ENCODE measurements at places on chromosomes 16 and 17.

- no peak for DNase-seq
These were observed 45.2 kb downstream of the MYO1D start for GRCh38 chr17:32831627-32832243.

GRCh38 chr16:64008131-64008530 is 1113.7 kb downstream of the CDH11 start:
- DNase-seq: no peak

DNA sequence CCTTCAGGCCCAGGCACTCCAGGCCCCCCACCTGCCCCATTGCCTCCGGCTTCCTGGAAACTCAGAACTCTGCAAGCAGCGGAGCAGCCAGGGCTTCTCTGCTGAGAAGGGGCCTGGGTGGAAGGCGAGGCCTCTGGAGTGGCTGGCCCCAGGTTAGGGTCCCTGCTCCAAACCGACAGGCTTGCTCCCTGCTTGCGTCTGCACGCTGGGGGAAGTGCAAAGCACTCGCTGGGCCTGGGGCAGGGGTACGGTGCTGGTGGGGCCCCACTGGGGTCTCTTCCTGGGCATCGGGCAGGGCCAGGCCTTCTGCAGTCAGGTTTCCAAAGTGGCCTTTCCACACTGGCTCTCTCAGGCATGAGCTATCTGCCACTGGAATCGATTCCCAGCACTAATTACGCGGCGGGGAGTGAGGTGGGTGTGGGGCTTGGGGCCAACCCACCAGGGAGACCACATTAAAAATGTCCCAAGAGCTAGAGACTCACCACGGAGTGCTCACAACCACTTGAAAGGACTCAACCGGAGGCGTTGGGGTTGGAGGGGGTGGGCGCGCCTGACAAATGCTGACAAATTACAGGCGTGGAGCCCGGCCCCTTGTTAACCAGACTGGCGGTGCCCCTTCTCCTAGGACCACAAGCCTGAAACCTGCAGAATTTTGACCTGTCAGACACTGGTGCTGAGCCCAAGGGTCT is 17.9 kb downstream of the FAM83G start:
- DNase-seq: no peak

GRCh38 chr17:35879773-35880654 is at the start of gene CCL5:
TSS of gene CCL5 (minus strand) at chr17:35880360.
- no peak for DNase-seq

DNA sequence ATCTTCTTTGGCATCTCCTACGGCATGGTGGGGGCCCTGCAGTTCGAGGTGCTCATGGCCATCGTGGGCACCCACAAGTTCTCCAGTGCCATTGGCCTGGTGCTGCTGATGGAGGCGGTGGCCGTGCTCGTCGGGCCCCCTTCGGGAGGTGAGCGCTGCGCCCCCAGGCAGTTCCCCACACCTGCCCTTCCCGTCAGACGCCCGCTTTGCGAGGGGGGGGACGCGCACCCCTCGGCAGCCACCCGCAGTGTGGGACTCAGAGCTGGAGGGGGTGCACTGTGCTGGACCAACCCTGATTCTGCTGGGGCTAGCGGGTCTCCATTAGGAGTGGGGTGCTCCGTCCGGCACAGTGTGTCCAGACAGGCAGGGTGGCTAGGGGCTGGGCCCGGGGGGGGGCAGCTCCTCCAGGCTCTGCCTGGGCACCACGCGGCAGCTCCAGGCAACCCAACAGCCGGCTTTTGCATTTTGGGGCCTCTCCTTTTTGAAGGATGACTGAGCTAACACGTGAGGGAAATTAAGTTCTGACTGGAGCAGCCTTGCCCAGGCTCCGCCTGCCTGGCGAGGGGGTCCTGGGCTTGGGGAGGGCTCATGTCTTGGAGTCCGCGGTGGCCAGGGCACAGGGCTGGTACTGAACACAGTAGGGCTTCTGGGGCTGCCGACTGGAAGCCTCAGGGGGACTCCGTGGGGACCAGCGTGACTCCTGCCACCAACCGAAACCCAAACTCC is 9.1 kb downstream of the SLC16A3 start:
- no peak for DNase-seq

DNA sequence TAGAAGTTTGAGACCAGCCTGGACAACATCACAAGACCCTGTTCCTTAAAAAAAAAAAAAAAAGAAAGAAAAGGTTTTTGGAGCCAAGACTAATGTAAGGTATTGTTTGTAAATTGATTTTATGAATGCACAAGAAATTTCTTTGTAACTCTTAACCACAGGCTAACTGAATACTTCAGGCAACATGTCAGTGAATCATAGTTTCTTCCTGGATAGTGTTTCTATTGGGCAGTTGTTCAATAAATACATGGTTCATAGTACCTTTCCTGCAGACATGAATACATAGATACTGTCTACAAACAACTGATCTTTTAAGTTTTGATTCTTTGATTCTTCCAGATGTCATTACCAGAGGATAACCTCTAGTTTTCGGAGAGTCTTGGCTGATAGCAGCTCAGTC is 11.6 kb downstream of the DDX42 start:
- DNase-seq: no peak

DNA sequence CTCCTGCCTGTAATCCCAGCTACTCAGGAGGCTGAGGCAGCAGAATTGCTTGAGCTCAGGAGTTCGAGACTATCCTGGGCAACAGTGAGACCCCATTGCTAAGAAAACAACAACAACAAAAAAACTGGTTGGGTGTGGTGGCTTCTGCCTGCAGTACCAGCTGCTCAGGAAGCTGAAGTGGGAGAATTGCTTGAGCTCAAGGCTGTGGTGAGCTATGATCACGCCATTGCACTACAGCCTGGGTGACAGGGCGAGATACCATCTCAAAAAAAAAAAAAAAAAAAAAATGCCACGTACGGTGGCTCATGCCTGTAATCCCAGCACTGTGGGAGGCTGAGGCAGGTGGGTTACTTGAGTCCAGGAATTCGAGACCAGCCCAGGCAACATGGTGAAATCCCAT is 34.1 kb downstream of the NME2 start:
- DNase-seq: no peak

- no peak for DNase-seq
These were observed 24.1 kb upstream of the ADORA2B start for GRCh38 chr17:15920758-15921239.

GRCh38 chr16:30740364-30741251 is 7.6 kb upstream of the PHKG2 start:
- no peak for DNase-seq

- no peak for DNase-seq
These were observed 104.3 kb upstream of the DNAH9 start for GRCh38 chr17:11493936-11494335.

GRCh38 chr17:37519251-37519985 is 29.7 kb downstream of the DUSP14 start:
- DNase-seq: no peak

GRCh38 chr17:28033972-28034714 is 8.3 kb upstream of the NLK start:
- no peak for DNase-seq

GRCh38 chr17:45091778-45092425 is 30.8 kb downstream of the NMT1 start:
- no peak for DNase-seq

GRCh38 chr16:66899945-66900710 is 18.6 kb downstream of the CDH16 start:
- DNase-seq: no peak

GRCh38 chr17:57853695-57854094 is 3.9 kb upstream of the MRPS23 start:
- no peak for DNase-seq

DNA sequence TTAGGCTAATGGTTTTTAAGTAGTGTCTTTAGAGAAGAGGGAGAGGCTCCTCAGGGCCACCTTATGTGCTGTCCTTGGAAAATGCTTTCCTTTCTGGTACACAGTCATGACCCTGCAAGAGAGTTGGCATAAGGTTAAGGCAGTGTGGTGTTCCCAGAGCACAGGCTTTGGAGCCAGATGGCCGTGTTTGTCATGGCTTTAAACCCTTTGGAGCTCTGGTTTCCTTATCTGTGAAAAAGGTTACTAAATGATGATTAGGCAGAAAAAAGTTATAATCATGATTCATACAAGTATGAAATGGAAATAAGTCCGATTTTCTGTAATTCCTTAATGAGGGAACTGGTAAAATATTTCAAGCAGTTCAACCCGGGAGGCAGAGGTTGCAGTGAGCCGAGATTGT is 13.2 kb downstream of the UTP4 start:
- DNase-seq: no peak

DNA sequence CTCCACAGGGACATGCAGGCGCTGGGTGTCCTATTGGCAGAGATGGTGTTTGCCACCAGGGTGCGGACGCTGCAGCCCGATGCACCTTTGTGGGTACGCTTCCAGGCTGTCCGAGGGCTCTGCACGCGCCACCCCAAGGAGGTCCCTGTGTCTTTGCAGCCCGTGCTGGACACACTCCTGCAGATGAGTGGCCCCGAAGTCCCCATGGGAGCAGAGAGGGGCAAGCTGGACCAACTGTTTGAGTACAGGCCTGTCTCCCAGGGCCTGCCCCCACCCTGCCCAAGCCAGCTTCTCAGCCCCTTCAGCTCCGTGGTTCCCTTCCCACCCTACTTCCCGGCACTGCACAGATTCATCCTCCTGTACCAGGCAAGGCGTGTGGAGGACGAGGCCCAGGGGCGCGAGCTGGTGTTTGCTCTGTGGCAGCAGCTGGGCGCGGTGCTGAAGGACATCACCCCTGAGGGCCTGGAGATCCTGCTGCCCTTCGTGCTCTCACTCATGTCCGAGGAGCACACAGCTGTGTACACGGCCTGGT is 2.8 kb downstream of the WDR81 start:
- no peak for DNase-seq

DNA sequence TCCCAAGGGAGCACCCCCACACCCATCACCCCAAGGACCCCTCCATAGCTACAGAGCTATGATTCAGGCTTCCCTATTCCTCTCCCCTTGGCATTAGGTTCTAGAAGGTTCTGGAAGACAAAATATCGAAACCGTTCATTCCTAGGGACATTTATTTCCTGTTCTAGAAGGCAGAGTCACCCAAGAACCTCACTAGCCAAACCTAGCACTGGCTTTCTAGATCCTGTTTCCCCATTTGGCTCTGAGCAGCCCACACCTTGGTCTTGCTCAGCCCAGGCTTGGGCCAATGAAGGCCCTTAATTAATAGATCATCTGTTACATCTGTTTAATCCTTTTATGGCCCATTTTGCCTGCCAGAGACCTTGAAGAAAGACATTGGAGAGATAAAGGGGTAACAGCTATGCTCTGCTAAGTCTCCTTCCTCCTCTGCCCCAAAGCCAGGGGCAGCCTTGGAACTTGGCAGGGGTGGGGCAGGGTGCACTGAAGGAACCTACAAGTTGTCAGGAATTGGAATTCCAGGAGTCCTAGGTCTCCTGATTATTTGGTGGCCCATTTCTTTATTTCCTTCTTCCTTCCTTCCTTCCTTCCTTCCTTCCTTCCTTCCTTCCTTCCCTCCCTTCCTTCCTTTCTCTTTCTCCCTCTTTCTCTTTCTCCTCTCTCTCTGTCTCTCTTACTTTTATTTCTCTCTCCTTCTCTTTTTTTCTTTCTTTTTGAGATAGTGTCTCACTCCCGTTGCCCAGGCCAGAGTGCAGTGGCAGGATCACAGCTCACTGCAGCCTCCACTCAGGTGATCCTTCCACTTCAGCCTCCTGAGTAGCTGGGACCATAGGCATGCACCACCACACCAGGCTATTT is 8.7 kb upstream of the FZD2 start:
- DNase-seq: no peak

- DNase-seq: no peak
These were observed 5.6 kb downstream of the RUNDC3A start for GRCh38 chr17:44314031-44314430.

- no peak for DNase-seq
These were observed 26.2 kb downstream of the TBX2 start for GRCh38 chr17:61425682-61426481.

DNA sequence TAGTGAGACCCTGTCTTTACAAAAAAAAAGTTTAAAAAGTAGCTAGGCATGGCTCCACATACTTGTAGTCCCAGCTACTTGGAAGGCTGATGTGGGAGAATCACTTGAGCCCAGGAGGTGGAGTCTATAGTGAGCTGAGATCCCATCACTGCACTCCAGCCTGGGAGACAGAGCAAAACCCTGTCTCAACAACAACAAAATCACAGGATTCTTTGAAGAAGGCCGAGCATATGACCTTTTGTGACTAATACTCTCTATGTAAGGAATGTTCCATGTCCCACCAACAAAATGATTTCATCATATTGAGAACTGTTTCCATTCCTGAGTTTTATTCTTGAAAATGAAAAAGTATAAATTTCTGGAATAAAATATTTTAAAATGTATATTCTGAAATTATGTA is 58.9 kb upstream of the EFCAB3 start:
- DNase-seq: no peak

DNA sequence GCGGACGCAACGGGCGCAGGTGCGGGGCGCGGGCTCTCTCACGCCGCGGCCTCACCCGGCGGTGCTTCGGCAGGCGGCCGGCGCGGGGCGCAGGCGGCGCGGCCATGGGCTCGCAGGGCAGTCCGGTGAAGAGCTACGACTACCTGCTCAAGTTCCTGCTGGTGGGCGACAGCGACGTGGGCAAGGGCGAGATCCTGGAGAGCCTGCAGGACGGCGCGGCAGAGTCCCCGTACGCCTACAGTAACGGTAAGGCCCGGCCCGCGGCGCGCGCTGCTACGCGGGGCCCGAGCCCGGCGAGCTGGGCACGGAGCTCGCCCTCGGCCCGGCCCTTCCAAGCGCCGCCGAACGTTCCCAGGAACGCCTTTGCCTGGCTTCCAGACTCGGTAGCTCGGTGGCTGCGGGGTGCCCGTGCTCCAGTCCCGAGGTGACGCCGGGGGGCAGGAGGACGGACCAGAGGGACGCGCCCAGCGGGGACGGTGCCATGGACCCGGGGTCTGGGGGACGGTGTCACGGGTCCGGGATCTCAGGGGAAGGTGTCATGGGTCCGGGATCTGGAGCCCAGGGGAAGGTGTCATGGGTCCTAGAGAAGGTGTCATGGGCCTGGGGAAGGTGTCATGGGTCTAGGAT is 435 bp downstream of the RAB40C start:
- DNase-seq: no peak
